Germinal center (tissue), 1 donor: ENCODE measurements at places on chromosomes 6 and 20.

- DNase-seq: no peak
Measured at GRCh38 chr20:13271098-13271497, 50.0 kb downstream of the ISM1 start.

- no peak for DNase-seq
Measured at GRCh38 chr6:6176127-6176526, 144.3 kb downstream of the F13A1 start.

GRCh38 chr6:15452182-15452941 lies 206.5 kb downstream of the JARID2 start:
- DNase-seq: no peak

DNA sequence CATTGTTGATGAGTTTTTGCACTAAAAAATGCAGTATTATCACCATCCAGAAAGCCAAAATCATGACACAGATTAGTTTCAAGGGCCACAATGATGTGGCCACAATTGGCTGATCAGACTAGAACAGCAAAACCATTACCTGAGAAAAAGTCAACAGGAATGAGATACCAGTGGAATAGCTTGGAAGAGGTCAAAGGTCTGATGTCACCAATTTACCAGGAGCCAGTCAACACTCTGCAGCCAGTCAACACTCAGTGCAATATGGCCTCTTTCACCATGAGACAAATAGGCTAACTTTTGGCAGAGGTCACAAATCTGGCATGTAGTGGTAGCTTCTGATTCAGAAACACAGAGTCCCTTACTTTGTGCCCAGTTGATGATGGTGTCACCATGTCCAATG lies 7.5 kb upstream of the ASIP start:
- DNase-seq: no peak

DNA sequence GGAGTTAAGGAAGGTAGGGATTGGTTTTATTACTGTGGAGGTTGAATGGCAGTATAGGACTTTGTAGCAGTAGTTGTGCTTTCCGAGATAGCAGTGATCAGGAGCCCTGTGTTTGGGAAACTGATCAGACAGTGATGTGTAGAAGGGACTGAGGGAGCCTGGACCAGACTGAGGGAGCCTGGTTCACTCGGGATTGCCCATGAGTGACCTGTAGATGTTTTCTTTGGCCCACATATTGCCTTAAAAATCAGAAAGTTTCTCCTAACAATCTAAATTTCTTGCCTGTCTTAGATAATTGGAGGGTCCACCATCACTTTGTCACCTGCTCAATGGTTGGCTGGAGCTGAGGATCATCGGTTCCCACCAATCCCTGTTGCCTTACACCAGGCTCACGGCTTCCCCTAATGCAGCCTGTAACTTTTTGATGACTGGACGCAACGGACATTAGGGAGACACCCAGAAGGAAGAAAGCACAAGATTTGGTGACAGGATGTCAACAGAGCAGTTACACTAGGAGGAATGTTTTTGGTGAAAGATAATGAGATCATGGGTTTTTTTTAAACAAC lies 1.1 kb downstream of the CDS2 start:
- DNase-seq: no peak

- DNase-seq: no peak
Measured at GRCh38 chr6:75657327-75657726, 55.6 kb downstream of the SENP6 start.

DNA sequence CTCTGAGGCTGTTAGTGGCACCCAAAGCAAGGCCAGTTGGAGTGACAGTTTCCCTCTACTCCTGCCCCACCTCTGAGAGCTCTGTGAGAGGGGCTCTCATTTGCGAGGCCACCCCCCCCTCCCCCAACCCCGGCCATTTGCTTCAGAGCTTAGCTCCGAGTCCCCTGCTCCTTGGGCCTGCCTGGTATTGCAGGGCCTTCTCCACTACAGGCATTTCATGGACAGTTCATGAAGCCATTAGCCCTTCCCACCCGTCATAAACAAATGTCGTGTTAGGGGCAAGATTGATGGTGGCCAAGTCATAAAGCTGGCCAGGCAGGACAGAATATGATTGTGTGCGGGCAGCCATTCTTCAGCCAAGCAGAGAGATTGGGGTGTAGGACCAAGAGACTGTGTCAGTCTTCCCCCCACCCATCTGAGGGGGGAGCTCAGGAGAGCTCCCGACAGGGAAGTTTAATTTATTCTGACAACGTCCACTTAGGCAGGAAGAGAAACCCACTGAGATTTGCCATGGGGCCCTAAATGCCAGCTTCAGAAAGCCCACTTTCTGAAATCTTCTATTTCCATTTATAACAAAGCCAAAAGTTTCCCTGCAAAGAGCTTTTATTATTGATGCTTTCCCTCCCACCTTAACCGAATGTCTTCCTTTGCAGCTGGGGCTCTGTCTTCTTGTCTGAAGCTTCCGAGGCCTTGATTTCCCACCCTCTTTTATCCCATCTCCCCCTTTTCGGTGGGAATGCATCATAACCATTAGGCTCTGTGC lies 7.2 kb downstream of the FOXC1 start:
- DNase-seq: no peak

- DNase-seq: no peak
Measured at GRCh38 chr20:53080969-53081871, 109.1 kb downstream of the TSHZ2 start.
